Large intestine (tissue), 12 donors: ENCODE measurements at places on chromosomes 4 and X.

DNA sequence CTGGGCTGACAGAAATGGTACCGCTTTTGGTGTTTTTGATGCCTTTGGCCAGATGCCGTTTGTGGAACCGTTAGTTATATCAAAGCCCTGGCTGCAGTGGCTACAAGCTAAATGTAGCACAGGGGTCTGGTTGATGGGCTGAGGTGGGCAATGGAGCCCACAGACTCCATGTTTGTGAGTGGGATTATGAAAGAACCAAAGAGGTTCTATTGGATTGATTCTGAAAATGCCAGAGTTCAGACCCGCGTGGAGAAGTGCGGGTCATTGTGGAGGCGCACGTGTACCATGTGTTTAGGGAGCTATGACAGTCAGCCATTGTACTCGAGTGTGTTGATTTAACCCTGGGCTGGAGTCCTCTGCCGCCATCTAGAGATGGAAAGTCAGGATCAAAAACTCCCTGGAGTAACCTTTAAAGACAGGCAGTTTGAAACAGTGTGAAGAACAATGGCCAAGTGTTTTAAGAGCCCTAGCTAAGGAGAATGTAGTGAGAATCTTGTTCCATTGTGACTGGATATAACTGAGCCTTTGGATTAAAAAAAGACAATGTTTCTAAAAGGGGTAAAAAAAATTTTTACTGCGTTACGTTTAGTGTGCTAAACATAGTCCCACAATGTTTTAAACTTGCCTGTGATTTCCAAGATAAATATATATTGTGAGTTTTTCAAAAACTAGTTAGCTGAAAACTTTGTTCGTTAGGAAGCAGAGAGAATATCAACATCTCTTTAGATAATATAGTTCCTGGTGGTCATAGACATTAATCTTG, 12.7 kb downstream of the ART3 start:
- DNase-seq = peak; percentile 70

GRCh38 chr4:2497931-2498330, 29.0 kb downstream of the RNF4 start:
- DNase-seq = no peak

DNA sequence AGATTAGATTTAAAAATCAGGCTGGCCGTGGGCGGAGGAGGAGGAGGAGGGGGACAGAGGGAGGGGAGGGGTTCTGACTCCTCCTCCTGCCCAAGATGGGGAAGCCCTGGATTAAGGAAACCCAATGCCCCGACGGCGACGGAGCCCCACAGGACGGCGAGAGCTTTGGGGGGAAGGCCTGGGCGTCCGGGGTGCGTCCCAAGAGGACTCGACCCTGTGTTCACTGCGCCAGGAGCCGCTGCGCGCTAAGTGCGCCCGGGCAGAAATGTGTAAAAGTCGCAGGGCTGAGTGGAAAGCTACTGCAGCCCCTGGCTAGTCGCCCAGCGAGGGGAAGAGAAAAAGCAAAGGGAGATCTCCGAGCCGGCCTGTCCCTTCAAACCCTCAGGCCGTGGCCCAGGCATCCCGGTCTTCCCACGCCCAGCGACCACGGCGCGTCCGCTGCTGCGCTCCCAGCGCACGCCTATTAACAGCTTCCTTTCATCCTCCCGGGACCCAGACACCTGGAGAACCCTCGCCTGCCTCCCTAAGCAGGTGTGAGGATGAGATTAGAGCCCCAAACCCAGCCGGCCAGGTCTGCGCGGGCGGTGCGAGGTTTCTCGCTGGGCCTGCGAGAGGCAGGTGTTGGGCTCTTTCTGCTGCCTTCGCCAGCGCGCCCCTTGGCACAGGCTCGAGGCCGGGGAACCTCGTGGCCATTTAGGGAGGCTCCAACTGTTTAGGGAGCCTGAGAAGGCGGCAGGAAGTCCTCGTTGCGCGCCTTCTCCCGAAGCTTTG, 1.4 kb upstream of the RPS6KA3 start:
- no peak for DNase-seq

DNA sequence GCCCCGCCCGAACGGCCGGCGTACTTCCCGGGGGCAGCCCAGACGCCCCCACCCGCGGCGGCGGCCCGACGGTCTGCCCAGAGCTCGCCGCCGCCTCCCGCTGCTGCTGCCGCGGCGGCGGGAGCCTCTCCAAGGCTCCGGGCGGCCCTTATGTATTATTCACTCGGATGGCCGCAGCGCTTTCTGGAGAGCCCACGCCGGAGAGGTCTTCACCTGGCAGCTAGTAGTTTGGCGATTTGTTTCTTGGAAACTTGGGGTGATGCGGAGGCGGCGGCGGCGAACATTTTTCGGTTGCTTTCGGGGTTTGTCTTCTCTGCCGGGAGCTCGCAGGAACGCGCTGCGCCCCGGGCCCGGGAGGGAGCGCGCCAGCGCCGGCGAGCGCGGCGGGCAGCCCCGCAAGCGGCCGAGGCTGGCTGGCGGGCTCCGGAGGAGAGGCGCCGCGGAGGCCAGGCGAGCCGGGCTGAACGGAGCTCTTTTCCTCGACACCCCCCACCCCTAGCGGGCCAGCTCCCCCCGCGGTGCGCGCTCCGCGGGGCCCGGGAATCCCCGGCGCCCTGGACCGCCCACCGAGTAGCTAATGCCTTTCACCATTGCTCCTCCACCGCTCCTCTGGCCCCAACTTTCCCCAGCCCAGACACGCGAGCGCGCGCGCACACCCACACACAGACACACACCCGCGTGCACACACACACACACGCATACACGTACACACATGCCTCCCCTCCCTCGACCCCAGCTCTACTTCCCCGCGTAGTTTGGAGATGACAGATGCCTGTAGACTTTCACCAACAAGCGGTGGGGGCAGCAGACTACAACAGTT, 113.5 kb downstream of the DHX15 start:
- peak; percentile 50 for DNase-seq

- DNase-seq = no peak
Measured at GRCh38 chrX:118853596-118853995, 30.0 kb downstream of the ZCCHC12 start.

GRCh38 chrX:20397587-20397986, 130.9 kb upstream of the RPS6KA3 start:
- peak; percentile 56 for DNase-seq

DNA sequence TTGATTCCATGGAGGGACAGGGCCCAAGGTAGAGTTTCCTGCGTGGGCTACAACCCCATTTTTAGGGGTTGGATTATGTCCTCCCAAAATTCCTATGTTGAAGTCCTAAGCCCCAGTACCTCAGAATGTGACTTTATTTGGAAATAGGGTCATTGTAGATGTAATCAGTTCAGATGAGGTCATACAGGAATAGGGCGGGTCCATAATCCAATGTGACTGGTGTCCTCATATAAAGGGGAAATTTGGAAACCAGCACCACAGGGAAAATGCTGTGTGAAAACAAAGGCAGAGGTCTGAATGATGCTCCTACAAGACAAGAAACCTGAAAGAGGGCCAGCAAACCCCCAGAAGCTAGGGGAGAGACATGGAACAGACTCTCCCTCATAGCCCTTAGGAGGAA, 31.1 kb upstream of the MAMLD1 start:
- no peak for DNase-seq

GRCh38 chr4:53021754-53022512, 159.8 kb downstream of the RASL11B start:
- DNase-seq = no peak

- DNase-seq = no peak
Measured at GRCh38 chr4:152530600-152530999, 5.3 kb downstream of the FBXW7 start.
